ENCODE measurements at places on chromosomes 16 and 17. TPM values are rescaled to one million over a fixed set of nuclear protein-coding genes. Genes with fewer than 3 reads are reported as not detected.
A peak's percentile ranks its signal among the peaks of the same experiment; 100 is the strongest.

The RASL10B gene
- 4.3 TPM for total RNA-seq

The MT1F gene
- 0.24 TPM for total RNA-seq

The NOD2 gene
- not detected for total RNA-seq

The HBQ1 gene
- 2.2 TPM for total RNA-seq

The TMEM235 gene
- not detected for total RNA-seq

The NME2 gene
- 660 TPM for total RNA-seq

The SALL1 gene
- not detected for total RNA-seq

The PRPSAP1 gene
- 43.7 TPM for total RNA-seq

The ZP2 gene
- not detected for total RNA-seq

The ABCC12 gene
- not detected for total RNA-seq

The CNTD1 gene
- 0.05 TPM for total RNA-seq

- DNase-seq = no peak
Measured at GRCh38 chr16:58859958-58860669, 126.0 kb upstream of the GOT2 start.

GRCh38 chr17:43873091-43873490 lies 26.1 kb downstream of the CD300LG start:
- no peak for DNase-seq

DNA sequence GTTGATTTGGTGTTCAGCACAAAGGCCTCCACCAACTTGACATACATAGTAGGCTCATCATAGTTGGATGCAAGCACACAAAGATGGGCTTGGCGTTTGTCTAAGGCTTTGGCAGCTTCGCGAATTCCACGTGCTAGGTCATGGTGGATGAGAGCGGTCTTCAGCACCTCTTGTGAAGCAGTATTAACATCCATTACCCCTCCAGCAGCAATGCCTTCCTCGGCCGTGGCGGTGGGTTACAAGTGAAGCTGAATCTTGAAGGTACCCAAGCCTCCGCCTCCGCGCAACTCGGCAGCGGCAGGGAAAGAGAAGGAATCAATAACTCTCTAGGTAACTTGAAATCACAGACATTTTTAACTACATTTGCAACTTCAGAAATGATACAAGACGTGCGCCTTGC lies 1.1 kb upstream of the PELP1 start:
- no peak for DNase-seq

DNA sequence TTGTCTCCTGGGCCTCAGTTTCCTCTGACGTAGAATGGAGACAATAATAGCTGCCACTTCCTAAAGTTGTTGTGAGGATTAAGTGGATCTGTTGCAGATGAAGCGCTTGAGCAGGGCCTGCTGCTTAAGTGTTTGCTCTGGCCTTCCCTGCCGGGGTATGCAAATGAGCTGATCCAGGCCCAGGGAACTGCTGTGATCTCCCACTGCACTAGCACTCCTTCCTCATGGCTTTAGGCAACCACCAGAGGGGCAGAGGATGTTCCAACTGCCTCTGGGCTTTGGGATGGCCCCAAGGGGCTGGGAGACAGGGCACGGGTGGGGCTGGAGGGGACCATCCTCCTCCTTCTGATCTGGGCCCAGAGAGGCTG lies 6.2 kb downstream of the SBK1 start:
- no peak for DNase-seq

- DNase-seq = no peak
Measured at GRCh38 chr17:9259419-9259818, 238.1 kb downstream of the NTN1 start.

DNA sequence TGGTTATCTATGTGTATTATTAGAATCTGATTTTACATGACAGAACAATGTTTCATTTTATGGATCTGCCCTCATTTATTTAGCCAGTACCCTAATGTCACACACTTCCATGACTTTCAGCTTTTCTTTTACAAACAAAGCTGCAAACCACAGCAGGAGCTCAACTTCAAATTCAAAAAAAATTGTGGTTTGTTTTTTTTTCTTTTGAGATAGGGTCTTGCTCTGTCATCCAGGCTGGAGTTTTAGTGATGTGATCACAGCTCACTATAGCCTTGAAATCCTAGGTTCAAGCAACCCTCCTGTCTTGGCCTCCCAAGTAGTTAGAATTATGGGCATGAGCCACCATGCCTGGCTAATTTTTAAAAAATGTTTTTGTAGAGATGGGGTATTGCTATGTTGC lies 8.2 kb upstream of the MPRIP start:
- no peak for DNase-seq

DNA sequence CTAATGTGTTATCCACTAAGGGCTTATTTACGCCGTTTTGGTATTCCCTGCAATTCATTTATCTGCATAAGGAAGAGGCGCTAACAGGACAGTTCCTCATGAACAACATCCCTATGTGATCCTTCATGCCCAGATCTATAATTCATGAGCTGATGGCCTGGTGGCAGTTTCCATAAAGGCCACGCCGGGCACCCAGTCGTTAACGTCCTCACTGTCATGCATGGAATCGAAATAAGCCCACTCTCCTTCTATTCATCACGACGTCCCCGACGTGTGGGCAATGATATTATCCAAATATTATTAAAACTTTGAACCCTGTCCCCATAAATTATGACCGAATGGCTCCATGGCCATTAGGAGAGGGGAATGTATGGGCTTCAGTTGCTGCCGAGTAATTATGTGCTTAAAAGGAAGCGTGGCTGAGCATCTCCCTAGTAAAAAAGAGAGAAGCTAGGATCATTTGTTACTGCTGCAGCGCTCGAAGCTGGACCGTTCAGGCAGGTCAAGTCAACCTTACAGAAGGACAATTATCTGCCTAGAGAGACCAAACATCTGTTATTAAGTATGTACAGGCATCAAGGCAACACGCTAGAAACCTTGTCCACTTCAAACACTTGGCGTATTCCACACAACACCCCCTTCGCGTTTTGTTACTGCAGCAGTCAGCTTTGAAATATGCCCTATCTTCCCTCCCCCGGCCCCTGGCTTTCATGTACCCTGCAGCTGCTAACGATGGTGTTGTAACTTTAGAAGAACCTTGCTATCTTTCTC lies 94.0 kb upstream of the SALL1 start:
- no peak for DNase-seq

- no peak for DNase-seq
Measured at GRCh38 chr16:67442581-67443255, 11.8 kb downstream of the HSD11B2 start.

GRCh38 chr16:85297881-85298280 lies 185.6 kb upstream of the CIBAR2 start:
- DNase-seq = no peak

GRCh38 chr16:77974883-77975282 lies 47.5 kb upstream of the CLEC3A start:
- no peak for DNase-seq

DNA sequence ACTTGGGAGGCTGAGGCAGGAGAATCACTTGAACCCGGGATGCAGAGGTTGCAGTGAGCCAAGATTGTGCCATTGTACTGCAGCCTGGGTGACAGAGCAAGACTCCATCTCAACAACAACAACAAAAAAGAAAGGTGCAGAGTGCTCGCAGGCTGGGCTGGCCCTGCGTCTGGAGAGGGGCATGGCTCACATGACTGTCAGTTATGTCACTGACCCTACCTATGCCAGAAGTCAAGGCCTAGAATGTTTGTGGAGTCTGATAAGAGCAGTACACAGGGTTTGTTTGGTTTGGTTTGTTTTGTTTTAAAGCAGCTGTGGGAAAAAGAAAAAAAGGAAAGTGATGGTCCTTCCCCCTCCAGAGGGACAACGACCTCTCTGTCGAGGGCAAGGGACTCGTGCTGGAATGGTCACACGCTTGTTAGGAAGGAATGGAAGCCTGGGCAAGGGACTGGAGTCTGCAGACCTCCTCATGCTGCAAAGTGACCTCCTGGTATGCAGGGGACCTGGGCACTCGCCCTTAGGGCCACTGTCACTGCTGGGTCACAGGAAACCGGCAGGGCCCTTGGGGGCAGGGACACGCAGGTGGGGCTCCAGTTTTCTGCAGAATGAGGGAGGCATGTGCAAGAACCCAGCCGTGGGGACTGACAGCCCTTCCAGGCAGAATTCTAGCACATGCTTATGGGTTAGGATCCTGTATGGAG lies 10.1 kb upstream of the OSGIN1 start:
- DNase-seq = no peak

GRCh38 chr17:58308985-58309917 lies 19.3 kb downstream of the TSPOAP1 start:
- no peak for DNase-seq

DNA sequence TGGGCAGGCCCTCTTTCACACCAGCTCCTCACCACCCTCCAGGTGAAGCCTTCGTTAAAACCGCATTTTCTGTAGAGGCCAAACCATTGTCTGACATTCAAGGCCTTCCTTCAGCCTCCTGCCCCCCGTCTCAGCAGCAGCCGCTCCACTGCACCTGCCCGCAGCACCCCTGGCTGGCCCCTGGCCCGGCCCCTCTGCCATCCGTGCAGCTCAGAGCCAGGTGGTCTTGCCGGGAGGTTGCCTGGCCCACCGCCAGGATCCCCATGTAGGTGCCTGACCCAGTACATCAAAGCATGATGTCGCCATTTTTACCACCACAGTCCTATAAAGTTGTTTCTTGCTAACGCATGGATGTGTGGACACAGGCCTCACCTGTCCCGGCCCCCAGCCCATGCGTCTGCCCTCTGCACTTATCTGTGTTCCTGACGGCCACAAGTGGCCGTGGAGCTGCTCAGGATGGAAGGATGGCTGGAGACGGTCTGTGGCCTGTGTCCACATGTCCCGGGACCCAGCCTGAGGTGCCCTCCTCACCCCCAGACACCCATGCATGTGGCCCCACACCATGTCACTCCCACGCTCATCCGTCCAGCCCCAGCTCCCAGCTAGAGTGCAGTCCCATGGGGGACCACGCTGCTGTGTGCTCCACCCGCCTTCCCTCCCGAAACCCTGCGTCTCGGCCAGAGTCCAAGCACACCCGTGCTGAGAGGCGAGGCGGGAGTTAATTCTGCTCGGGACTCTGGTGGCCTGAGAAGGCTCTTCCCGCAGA lies 89.3 kb upstream of the CHMP6 start:
- DNase-seq = no peak

DNA sequence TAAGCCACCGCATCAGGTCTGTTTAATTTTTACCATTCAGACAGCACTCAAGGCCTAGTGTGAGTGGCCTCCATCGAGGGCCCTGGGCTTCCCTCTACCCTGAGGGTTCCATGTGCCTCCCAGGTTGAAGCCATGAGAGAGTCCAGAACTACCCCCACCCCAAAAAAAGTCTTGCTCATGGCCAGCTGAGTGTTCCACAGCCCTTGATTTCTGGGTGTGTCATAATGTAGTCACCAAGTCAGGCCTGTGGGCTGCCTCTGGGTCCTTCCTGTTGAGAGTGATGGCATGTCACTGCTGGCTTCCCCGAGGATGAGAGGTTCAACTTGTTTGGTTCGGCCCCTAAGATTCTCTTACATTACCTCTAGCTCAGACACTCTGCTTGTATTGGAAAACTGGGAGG lies 100.6 kb downstream of the PITPNC1 start:
- no peak for DNase-seq

DNA sequence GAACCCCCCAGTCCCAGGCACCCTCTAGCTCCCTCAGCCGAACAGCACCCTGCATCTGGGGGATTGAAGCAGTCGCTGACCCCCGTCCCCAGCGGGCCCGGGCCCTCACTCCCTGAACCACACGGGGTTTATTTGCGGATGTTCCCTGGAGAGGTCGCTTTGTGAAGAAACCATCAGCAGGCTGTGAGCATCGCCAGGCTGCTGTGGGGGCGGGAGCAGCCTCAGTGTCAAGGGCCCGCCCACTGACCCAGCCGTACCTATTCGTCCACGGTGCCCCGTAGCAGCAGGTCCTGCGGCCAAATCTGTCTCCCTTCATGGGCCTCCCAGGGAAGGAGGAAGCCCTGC lies 6.4 kb upstream of the RAB40C start:
- DNase-seq = no peak

DNA sequence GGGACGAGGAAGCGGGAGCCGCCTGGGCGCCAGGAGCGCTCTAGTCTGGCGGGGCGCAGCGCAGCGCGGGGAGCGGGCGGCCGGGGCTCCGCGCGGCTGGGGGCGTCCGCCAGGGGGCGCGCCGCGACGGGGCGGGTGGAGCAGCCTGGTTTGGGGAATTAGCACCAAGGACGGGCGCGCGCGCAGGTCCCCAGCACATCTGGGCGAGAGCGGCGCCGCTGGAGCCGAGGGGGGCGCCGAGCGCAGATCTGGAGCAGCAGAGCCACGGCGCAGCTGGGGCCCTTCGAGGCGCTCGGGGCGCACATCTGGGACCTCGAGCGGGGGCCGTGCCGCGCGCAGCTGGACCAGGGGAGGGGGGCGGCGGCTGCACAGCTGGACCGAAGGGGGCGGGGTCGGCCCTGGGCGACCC lies at the start of gene NXPH3:
NXPH3 (plus strand) TSS at position 193 of the 409 bp plus-strand sequence. CDS start 349 bp downstream, outside the sequence.
- DNase-seq = peak; percentile 45

DNA sequence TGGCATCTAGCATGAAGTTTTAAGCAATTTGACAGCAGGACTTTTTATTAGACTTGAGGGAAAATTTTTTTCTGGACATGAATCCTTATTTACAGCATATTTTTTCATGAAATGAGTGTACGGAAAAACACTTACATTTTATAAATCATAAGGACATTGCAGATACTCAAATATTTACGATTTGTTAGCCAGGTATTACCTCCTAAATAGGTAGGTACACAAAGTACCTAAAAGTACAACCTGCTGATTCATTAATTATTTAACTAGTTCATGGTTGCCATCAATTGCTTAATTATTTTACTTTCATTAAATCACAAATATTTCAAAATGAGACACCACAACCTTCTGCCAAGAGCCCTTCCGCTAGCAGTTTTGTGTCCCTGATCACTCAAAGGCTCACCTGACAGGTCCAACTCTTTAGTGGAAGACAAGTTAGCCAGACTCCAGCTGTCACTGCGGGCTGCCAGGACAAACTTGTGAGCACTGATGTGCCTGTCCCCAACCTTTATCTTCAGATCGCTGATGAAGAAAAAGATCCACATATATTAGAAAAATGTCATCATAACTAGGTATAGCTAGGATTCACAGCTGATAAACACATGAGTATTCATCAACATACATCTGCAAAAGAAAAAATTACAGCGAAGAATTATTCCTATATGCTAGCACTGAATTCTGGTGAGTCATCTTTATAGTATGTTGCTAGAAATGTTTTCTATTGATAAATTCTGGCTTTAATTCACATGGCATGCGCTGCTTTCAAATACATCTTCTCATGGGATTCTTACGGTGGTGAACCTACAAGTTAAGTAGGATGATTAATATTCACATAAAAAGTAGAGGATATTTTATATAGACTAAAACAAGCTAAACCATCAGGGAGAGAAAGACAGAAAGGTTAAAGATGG lies 28.2 kb downstream of the ANKFY1 start:
- DNase-seq = no peak

DNA sequence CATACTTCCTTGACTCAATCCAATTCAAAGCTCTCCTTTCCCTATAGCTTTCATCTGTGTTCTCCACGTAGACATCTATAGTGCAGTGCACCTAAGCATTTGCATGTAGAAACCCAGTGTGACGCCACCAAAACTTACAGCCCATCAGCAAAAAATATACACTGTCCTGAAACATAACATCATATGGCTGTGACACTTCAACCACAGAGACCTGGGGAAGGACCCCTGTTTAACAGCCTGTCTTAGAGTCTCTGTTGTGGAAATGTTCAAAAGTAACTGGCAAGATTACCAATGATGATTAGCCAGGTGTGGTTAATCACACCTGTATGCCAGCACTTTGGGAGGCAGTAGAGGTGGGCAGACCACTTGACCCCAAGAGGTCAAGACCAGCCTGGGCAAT lies 22.2 kb downstream of the GSPT1 start:
- no peak for DNase-seq

Data from SK-MEL-5 (cell line).